ENCODE measurements at places on chromosomes 1 and 21.

GRCh38 chr1:31595836-31596736 lies 19.8 kb downstream of the TINAGL1 start:
- DNase-seq: no peak

GRCh38 chr1:224219612-224220059 lies 36.6 kb downstream of the DEGS1 start:
- no peak for DNase-seq

GRCh38 chr1:174689524-174689923 lies 241.8 kb downstream of the GPR52 start:
- no peak for DNase-seq

DNA sequence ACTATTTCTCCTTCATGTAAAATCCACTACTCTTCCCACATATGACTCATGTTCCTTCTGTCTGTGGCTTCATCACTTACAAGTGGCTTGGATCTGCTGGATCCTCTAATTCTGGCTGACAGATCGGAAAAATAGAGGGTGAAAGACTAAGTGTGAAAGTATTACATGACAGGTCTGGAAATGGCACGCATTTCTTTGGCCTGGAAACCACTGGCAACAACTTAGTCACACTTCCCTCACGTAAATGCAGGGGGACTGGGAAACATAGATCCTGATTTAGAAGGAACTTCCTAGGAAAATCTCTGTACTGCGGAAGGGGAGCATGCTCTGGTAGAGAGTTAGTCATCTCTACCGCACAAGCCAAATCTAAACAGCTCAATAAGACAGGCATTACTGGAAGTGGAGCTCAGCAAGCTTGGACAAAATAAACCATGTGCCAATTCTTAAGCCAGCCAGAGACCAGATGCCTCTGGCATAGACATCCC lies 305.4 kb upstream of the PTBP2 start:
- DNase-seq: no peak

DNA sequence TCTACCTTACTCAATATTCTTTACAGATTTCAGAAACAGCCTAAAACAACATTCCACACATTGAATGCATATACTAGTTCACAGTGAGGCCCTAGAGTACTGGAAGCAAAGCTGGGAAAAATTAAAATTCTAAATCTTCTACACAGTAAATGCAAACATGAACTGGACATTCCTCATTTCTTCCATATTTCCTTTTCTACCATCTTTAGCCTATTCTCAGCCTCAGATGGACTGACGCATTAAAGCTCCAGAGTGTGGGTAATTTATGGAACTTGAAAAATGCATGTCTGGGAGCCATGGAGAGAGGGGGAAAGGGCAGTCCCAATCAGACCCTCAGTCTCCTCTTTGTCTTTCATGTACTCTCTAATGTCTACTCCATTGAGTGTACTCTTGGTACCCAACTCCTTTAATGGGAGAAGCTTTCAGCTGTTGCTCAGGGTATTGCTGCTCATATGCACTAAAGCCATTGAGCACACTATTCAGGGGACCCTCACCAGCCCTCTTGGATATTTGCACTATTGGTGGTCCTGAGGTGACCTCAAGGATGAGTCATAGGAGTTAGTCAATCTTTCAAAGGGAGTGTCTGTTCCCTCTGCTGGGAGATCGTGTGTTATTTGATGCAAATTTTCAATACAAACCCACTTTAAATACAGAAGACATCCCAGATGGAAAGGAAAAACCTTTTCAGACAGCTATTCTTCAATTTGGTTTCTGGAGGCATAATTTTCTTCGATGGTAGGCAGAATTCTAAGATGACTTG lies 83.3 kb upstream of the KCNJ15 start:
- DNase-seq: no peak

GRCh38 chr1:84286071-84286470 lies 15.4 kb upstream of the SAMD13 start:
- DNase-seq: no peak

- no peak for DNase-seq
Measured at GRCh38 chr1:55216096-55216495, 932 bp upstream of the USP24 start.

DNA sequence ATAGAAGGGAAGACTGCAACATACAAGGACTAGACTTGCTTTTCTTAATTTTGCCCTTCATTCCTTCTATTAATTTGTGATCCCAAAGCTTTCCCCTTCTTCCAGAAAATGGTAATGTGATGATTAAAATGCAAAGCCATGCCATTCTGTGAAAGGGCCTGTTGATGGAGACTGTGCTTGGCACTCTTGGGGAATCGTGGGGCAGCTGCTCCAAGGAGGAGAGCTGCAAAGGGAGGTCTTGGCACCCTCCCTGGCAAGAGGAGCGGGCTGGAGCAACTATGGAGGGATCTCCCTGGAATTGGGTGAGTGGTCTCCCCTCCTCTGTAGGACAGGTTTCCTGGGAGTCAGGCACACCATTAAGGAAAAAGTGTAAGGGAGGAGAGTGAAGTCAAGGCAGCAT lies 16.6 kb downstream of the CACNA1S start:
- DNase-seq: no peak

GRCh38 chr1:10108134-10108663 lies 75.4 kb downstream of the UBE4B start:
- no peak for DNase-seq

- DNase-seq: peak; percentile 39
Measured at GRCh38 chr1:156920233-156921052, at the start of gene LRRC71. TSS of gene LRRC71 (plus strand) at chr1:156920632. CDS start at chr1:156920804, 172 bp downstream.

GRCh38 chr1:29437946-29438345 lies 201.6 kb downstream of the PTPRU start:
- DNase-seq: no peak

DNA sequence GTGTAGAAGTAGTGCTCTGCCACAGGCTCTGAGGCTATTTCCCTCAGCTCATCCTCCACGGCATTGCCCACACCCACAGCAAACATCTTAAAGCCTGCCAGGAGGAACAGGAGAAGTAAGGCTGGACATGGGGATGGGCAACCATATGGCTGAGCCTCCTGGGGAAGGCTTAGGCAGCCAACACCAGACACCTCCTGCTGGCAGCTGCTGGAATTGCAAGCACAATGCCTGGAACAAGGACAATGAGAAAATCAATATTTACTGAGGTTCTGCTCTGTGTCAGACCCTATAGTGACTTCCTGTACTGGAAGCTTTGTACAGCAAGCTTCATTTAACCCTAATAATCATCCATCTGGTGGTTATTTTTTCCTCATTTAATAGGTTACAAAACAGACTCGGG lies 8.2 kb downstream of the MATN1 start:
- DNase-seq: no peak

DNA sequence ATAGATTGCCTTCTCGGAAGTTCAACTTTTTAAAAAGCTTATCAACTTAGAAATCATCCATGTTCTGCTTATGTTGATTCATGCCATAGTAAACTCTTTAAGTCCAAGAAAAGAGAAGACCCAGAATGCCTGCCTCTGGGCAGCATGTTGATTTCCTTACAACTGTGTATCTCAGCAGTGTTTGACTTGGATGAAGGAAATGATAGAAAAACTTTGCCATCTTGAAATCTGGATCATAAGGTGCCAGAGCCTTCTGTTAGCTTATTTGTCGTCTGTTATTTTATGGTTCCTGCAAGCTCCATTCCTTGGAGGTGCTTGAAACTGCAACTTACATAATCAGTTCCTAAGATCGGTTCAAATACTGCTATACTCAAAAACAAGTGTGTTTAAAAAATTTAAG lies 124.5 kb downstream of the ATP5PO start:
- no peak for DNase-seq

DNA sequence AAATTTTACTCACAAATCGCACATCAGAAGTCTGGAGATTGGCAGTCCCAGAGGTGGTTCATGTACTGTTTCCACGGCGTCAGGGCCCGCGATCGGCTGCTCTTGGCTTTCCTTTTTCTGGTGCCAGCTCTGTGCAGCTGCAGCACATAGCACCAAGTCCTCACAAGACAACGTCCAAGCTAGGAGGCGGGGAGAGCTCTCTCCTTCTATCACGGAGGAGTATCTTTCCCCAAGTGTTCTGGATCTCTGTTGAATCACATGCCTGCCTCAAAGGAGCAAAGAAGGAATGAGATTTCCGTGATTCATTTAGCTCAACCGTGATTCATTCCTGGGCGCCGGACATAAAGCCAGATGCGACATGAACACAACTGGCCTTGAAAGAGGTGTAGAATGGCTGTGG lies 25.5 kb downstream of the MT1HL1 start:
- DNase-seq: no peak

DNA sequence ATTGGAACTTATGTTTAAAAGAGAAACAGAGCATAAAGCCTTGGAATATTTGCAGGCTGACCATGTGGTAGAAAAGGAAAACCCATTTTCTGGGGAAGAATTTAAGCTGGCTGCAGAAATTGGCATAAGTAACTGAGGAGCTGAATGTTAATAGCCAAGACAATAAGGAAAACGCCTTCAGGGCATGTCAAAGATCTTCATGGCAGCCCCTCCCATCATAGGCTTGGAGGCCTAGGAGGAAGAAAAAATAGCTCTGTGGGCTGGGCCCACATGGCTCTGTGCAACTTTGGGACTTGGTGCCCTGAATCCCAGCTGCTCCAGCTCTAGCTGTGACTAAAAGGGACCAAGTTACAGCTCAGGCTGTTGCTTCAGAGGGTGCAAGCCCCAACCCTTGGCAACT lies 51.5 kb downstream of the CTH start:
- no peak for DNase-seq

Measured in effector CD4-positive, alpha-beta T cell (primary cell).